ENCODE measurements at places on chromosomes 7 and 10.

- H3K4me1 ChIP-seq, result no peaks in the 10 kb centered on the region
- no peak overlapping the region for H3K4me3 ChIP-seq
- H3K36me3 ChIP-seq, result no peaks in the 10 kb centered on the region
- DNase-seq, result no peak
- no peak overlapping the region for H3K27ac ChIP-seq
These were observed 46.1 kb downstream of the PAX2 start for GRCh38 chr10:100791369-100792058.

DNA sequence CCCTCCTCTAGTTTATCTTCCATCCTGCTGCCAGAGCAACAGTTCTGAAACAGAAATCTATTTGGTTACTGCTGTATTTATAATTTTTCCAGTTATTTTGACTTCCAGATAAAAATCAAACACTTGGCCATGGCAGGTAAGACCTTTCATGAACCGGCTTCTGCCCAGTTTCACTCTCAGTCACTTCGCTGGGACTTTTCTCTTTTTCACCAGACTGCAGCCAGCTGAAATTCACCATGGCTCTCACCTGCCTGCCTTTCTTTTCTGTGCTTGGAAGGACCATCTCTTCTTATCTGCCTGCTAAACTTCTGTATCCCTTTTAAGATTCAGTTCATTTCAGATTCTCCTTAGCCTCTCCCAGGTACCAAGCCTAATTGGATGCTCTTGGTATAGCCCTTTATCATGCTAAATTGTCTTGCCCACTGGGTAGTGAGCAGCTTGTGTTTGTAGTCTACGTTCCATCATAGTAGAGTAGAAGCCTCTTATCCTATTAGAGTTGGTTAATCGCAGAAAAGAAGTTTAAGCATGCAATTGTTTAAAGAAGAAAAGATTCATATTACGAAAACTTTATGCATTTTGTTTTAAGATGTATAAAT lies 71.7 kb downstream of the TAF3 start:
- H3K27ac ChIP-seq, result no peak overlapping the region
- no peaks in the 10 kb centered on the region for H3K27me3 ChIP-seq
- H3K4me3 ChIP-seq, result no peak overlapping the region
- H3K4me1 ChIP-seq, result no peaks in the 10 kb centered on the region

DNA sequence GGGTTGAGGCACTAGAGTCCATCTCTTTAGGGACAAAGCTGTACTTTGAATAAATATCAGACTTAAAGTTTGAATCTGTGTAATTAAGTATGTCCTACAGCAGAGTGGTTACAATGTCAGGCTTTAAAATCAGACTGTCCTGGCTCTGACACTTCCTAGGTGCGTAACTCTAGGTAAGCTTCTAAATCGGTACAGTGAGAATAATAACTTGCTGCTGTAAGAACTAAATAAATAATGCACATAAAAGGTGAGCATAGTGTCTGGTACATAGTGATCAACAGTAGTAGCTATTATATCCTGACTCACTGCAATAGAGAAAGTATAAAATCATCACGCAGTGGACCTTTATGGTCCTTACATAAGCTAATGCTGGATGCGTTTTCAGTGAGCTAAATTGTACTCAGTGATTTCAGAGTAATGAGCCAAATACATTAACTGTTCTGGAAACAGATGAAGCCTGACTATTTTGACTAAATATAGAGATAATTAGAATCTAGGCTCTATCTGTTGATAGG lies 72.2 kb upstream of the PDK4 start:
- DNase-seq, result no peak
- H3K27me3 ChIP-seq, result no peaks in the 10 kb centered on the region
- no peaks in the 10 kb centered on the region for H3K4me1 ChIP-seq

DNA sequence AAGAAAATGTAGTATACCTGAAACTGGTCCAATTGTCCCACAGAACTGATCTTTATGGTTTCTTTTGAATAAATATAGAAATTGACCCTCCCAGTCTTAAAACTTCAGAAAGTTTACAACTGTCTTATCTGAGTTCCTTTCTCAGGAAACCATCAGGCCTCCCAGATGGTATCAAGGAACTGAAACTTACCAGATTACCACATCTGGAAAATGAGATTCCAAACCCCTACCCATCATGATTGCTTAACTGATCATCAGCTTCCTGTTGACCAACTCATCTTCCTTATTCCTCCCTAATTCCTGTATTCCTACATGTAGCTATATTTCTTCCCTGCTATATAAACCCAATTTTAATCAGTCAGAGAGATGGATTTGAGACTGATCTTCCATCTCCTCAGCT lies 5.5 kb downstream of the VWDE start:
- H3K27me3 ChIP-seq, result no peaks in the 10 kb centered on the region
- no peaks in the 10 kb centered on the region for H3K4me1 ChIP-seq
- no peak for DNase-seq
- no peak overlapping the region for H3K4me3 ChIP-seq
- H3K36me3 ChIP-seq, result no peaks in the 10 kb centered on the region

DNA sequence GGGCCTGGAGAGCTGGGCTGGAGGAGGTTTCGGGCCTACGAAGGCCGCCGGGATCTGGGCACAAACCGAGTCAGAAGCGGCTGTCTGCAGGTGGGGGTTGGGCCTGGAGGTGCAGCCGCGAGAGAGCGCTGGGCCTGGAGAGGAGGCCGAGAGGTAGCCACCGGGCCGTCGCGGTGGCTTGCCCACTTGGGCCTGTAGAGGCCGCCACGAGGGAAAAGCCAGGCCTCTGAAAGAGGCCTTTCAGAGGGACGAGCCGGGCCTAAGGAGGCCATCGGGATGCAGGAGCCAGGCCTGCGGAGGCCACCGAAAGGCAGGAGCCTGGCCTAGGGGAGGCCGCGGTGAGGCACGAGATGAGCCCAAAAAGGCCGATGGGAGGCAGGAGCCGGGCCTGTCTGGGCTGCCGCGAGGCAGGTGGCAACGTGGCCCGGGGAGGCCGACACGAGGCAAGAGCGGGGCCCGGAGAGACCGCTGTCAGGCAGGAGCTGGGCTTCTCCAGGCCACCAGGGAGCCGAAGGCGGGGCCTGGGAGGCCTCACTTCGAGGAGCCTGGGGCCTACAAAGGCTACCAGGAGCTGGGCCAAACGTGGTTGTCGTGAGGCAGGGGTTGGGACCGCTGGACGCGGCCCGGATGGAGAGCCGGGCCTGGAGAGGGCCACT lies 25.6 kb downstream of the MDH2 start:
- no peaks in the 10 kb centered on the region for H3K27me3 ChIP-seq
- no peak overlapping the region for H3K27ac ChIP-seq

DNA sequence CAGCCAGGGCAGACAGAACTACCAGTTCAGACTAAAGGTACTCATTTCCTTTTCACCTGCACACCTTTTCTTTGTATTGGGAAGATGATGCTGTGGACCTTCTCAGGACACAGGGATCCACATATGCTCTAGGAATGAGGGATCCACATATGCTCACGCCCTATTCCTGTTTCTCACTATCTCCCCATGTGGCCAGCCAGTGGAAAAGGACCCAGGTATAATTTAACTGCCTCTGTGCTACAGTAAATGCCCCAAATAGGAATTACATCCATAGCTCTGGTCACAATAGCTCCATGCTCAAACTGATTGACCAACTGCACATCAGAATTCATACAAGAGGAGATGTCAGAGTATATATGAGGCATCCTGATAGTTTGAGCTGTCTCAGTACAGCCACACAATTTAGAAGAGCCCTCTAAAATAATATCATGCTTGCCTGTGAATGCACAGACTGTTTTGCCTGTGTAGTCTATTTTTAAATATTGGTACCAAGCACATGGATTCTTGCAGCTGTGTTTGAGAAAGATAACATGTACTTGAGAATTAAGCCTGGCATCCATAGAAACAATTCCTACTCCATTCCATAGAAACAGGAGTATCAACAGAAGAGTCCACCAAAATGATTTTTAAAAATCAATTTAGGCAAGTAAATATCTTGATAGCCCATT lies 43.7 kb downstream of the CTTNBP2 start:
- no peak overlapping the region for H3K4me3 ChIP-seq
- H3K36me3 ChIP-seq, result no peaks in the 10 kb centered on the region
- H3K27me3 ChIP-seq, result no peaks in the 10 kb centered on the region
- H3K27ac ChIP-seq, result no peak overlapping the region

DNA sequence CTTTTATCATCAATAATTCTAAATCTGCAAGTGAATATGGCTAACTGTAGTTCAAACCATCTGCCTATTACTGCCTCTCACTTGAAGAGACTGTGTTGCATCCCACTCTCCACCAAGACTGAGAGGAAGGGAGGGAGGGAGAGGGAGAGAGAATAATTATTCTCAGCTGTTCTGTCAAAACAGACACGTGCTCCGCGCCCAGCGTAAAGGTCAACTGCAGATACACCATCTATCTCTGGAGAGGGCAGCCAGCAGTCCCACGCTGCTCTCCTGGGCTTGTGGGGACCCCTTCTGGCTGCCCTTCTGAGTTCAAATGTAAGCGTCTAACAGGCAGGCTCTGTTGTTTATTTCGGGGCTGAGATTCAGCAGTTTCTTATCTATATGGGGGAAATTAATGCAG lies 625.5 kb upstream of the GALNT17 start:
- H3K27me3 ChIP-seq, result no peaks in the 10 kb centered on the region
- H3K4me1 ChIP-seq, result no peaks in the 10 kb centered on the region
- H3K36me3 ChIP-seq, result no peaks in the 10 kb centered on the region
- H3K4me3 ChIP-seq, result no peak overlapping the region
- no peak for DNase-seq

- peaks cover 3% of the 10 kb centered on the region for H3K36me3 ChIP-seq
- H3K4me3 ChIP-seq, result peak overlapping the region; percentile 83
- H3K27ac ChIP-seq, result peak overlapping the region; percentile 93
- DNase-seq, result no peak
- peaks cover 25% of the 10 kb centered on the region for H3K4me1 ChIP-seq
These were observed 576 bp upstream of the CSGALNACT2 start for GRCh38 chr10:43137717-43138020.

DNA sequence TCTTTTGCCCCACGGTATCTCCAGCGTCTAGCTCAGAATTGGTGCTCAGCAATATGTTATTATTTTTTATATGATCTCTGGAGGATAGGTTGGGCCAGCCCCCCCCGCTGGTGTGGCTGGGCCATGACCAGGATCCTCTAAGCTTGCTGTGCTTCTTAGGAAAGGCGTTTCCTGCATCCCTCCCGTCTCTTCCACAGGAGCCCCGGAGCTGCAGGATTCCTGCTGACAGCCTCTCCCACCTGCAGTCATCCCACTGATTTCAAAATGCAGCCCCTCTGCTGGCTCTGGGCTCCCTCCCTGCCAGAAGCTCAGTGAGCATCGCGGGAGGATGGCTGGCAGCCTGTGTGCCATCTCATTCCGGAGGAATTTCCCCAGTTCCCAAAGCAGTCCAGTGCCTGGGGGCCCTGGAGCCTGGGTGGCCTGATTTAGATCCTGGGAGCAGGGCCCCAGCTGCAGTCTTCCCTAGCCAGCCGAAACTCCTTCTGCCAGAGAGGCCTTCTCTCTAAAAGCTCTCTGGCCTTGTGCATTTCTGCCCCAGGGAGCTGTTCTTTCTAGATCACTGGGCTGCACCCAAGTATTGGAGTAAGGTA lies 21.8 kb upstream of the GOLGA7B start:
- peaks cover 16% of the 10 kb centered on the region for H3K4me1 ChIP-seq
- no peak overlapping the region for H3K4me3 ChIP-seq
- no peak for DNase-seq
- H3K27me3 ChIP-seq, result no peaks in the 10 kb centered on the region
- no peaks in the 10 kb centered on the region for H3K36me3 ChIP-seq

DNA sequence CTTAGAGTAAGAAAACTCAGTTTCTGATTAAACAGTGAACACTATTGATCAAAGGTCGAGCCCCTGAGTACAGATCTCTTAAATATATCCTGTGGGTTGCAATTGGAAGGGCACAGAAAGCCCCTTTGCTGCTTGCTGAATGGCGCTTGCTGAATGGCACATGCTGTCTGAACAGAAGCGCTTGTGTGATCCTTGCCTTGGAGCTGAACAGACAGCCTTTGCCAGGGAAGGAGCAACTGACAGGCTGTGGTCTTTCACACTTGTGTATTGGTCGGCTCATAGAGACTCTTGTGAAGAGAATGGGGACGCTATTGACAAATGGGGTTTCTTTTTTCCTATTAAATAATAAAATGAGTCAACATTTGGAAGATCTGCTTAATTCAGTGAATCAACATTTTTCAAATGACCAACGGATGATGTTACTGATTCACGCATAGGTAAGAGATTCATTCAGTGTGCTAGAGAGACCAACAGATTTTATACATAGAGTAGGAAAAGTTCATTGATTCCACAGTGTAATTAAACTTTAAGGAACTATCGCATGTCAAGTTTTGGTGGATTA lies 99.4 kb upstream of the TNS3 start:
- H3K4me1 ChIP-seq, result no peaks in the 10 kb centered on the region
- no peak overlapping the region for H3K27ac ChIP-seq
- H3K27me3 ChIP-seq, result no peaks in the 10 kb centered on the region

- no peak for DNase-seq
- H3K27me3 ChIP-seq, result no peaks in the 10 kb centered on the region
- H3K4me1 ChIP-seq, result no peaks in the 10 kb centered on the region
These were observed 131.0 kb downstream of the PLXDC2 start for GRCh38 chr10:19947215-19947614.

- H3K27ac ChIP-seq, result no peak overlapping the region
- no peaks in the 10 kb centered on the region for H3K4me1 ChIP-seq
- no peaks in the 10 kb centered on the region for H3K36me3 ChIP-seq
- no peak overlapping the region for H3K4me3 ChIP-seq
- no peaks in the 10 kb centered on the region for H3K27me3 ChIP-seq
These were observed 159.8 kb downstream of the MAGI2 start for GRCh38 chr7:79293655-79294142.

GRCh38 chr10:70652761-70653657 lies 19.3 kb upstream of the ADAMTS14 start:
- no peaks in the 10 kb centered on the region for H3K4me1 ChIP-seq
- no peak overlapping the region for H3K4me3 ChIP-seq
- no peaks in the 10 kb centered on the region for H3K36me3 ChIP-seq
- H3K27ac ChIP-seq, result no peak overlapping the region
- H3K27me3 ChIP-seq, result no peaks in the 10 kb centered on the region

Measured in naive thymus-derived CD4-positive, alpha-beta T cell (primary cell).